A172 (cell line): ENCODE measurements at places on chromosomes 2 and 18. TPM values are rescaled to one million over a fixed set of nuclear protein-coding genes. Genes with fewer than 3 reads are reported as not detected.

CDH2 gene
- 254 and 285 TPM in 2 replicates for total RNA-seq

TOGARAM2 gene
- total RNA-seq = 0.69 and 1.9 TPM in 2 replicates

SETBP1 gene
- 0.10 and 0.14 TPM in 2 replicates for total RNA-seq

ADRA2B gene
- not detected in 2 replicates for total RNA-seq

ZDBF2 gene
- total RNA-seq = 19.8 and 26.2 TPM in 2 replicates

SALL3 gene
- not detected in 2 replicates for total RNA-seq

TNFRSF11A gene
- 0.62 and 3.4 TPM in 2 replicates for total RNA-seq

STAT4 gene
- total RNA-seq = 0.55 and 0.93 TPM in 2 replicates

CRYGD gene
- not detected in 2 replicates for total RNA-seq

REG1B gene
- total RNA-seq = not detected in 2 replicates

CHMP1B gene
- total RNA-seq = 60.9 and 68.2 TPM in 2 replicates

PJVK gene
- 0.31 and 0.55 TPM in 2 replicates for total RNA-seq

EGR4 gene
- not detected in 2 replicates for total RNA-seq

IL1RL1 gene
- 0.02 TPM in 1 of 2 replicates, not detected in the other for total RNA-seq

PSMA8 gene
- total RNA-seq = not detected in 2 replicates

UGT1A7 gene
- total RNA-seq = not detected in 2 replicates

HDHD2 gene
- 18.2 and 22.3 TPM in 2 replicates for total RNA-seq

ZNF385B gene
- 0.22 TPM in 1 of 2 replicates, not detected in the other for total RNA-seq

FBXO36 gene
- total RNA-seq = 3.3 and 3.8 TPM in 2 replicates

VWC2L gene
- not detected in 2 replicates for total RNA-seq

ANKAR gene
- 4.7 and 14.5 TPM in 2 replicates for total RNA-seq

RBBP8 gene
- total RNA-seq = 63.4 and 95.1 TPM in 2 replicates

RAPH1 gene
- 11.2 and 15.5 TPM in 2 replicates for total RNA-seq

PLEKHM3 gene
- 3.5 and 4.9 TPM in 2 replicates for total RNA-seq
